ENCODE measurements at places on chromosomes 1 and 21.
A peak's percentile ranks its signal among the peaks of the same experiment; 100 is the strongest.

- no peak for DNase-seq
These were observed 201.1 kb downstream of the OMA1 start for GRCh38 chr1:58345215-58346035.

GRCh38 chr1:91805311-91805801, 80.6 kb downstream of the TGFBR3 start:
- DNase-seq: no peak

DNA sequence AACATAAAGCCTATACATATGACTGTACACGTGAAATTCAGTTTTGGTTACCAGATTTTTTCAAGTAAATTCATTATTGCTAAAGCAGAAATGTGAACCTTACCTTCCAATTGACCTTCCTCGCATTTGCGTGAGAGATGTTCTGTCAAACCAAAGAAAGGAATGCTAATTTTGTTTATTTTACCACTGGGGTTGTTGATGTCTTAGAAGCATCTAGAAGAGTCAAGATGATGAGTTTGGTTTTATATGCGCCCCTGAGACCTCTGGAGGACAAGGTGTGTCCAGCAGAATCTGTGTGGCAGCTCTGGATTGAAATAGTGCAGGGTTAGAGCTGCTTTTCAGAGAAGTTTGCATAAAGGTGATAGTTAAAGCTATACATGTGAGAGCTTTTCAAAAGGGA, 48.4 kb downstream of the ZBTB40 start:
- DNase-seq: no peak

- peak; percentile 33 for DNase-seq
These were observed 4.0 kb upstream of the GPR3 start for GRCh38 chr1:27388337-27389005.

- DNase-seq: no peak
These were observed 2.0 kb downstream of the TMEM63A start for GRCh38 chr1:225880222-225880588.

DNA sequence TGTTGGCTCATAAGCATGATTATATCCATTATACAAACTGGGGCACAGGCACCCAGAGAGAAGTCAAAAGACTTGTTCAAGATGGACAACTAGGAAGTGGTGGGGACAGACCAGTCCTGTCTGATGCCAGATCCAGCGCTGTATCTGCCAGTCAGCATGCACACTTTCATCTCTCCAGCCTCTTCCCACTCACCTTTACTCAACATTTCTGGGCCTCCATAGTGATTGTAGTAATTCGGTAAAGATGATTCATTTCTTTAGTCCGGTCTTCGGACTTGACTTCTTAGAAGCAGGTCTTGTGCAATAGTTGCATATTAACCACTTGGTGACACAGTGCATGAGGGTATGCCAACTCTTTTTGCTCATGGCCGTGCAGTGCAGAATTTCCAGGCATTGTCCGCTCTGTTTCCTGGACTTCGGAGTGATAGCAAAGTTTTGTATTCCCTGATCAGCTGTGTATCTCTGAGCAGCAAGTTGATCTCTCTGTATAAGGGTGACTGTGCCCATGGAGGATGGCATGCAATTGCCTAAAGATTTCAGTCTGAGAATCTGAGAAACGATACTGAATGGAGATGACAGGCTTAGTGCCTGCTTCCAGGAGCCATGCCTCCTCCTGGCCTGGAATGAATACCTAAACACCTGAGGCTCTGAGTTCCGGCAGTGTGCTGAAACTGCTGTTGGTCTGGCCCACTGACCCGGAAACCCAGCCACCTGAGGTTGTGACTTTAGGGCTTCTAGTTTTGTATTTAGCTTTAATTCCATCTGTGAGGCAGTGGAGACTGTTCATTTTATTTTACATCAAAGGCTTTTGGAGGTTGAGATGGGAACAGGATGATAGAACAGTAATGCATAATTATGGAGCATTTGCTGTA, 39.0 kb downstream of the GALNT2 start:
- DNase-seq: no peak

Data from NCI-H187 treated with DMSO at 0.1 percent for 48 hours (cell line).